Fibroblast of skin of right biceps (primary cell): ENCODE measurements at places on chromosomes 7 and 10.

DNA sequence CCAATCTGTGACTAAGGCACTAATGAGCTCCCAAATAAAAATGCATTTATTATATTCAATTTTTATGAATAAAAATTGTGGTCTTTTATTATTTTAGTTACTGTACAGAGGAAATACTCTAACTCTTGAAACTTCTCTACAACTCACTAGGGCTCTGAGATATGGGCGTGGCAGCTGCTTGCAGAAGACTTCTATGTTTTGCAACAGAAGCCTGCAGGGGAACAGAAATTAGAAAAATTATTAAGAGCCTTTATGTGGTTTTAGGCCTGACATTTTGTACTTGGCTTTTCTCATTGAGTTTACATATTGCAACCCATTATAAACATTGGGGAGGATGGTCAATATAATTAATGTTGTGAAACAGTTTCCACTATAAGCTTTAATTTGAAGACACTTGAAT lies 581.4 kb downstream of the TNS3 start:
- no peak for DNase-seq

DNA sequence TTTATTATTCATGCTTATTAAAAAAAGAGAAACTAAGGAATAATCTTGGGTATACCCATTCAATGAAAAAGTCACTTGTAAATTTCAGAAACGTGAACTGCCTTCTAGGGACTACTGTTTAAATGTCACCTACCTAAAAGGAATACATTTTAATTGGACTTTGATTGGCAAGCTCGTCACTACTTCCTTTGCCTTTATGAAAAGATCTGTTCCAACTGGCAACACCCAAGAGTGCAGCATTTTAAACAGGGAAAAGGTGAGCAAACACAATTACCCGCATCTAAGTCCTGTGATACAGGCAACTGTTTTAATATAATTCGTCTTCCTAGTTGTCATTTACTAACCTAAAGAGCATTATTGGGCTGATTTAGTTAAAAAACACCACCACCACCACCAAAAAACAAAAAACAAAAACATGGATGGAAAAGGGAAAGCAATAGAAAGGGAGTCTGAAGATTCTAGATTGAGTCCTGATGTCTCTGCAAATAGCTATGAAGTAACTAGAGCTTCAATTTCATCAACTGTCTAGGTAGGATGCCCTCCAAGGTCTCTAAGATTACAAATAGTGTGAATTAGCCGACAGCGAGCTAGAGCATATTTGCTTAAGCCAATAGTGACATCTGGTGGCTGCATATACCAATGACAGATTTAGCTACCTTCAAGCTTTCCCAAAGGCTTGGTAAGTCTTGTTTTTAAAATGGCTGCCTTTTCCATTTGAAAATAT lies 33.8 kb upstream of the ICA1 start:
- DNase-seq = peak; percentile 68

GRCh38 chr7:106262221-106262881 lies 22.4 kb downstream of the NAMPT start:
- DNase-seq = no peak

DNA sequence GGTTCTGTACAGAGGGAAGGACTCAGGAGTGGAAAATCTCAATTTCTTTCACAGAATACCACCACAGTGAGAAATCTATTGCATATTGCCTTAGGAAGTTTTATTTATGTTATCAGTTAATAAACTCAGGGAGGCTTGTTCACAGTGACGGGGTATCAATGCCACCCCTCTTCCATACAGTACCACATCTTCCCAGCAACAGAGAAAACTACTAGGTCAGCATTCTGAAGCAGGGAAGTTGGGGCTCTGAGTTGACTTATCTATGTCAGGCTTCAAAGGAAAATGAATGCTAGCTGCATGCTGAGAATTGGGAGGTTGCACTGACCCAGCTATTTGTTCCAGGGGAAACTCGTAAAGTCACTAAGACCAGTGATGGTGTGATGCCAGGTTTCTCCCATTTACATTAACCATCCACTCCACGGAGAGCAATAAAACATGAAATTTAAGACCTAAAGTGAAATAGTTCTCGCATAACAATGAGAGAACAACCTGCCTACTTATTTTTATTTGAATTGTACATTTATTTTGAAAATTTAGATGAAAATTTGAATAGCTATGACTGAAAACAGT lies 266.7 kb downstream of the RNLS start:
- DNase-seq = no peak

GRCh38 chr7:114874170-114874569 lies 47.7 kb upstream of the MDFIC start:
- DNase-seq = no peak

DNA sequence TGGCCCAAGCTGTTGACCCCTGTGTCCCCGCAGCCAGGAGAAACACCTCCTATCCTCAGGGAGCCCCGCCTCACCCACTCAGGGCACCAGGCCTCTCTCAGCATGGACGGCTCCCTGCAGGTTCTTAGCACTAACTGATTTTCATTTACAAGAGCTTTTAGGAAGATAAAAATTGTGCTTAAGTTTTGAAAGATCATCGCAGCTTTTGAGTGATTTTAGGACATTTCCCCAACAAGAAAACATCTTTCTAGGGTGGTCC lies 22.1 kb downstream of the EBF3 start:
- DNase-seq = no peak
